Stimulated activated CD8-positive, alpha-beta memory T cell treated with anti-CD3 and anti-CD28 coated beads, Interleukin-15, amount 100 ng/mL, for 48 hours (primary cell): ENCODE measurements at places on chromosomes 16 and 17.

DNA sequence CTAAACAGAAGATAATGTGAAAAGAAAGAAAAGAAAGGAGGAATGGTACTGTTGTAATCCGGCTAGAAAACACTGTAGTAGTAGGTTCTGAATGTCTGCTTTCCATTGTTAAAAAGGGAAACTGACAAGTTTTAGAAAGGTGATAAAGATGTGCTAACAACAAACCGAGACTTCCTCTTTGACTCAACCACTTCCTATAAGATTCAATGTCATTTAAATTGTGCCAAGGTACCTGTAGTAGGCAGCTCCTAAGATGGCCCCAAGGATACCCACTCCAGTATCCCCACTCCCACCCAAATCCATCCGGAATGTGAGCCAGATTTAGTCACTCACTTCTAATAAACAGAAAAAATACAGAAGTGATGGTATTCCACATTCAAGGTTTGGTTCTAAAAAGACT lies 31.2 kb downstream of the XYLT1 start:
- DNase-seq = no peak

- peak; percentile 23 for DNase-seq
These were observed 4.8 kb downstream of the DHODH start for GRCh38 chr16:72013389-72013788.

DNA sequence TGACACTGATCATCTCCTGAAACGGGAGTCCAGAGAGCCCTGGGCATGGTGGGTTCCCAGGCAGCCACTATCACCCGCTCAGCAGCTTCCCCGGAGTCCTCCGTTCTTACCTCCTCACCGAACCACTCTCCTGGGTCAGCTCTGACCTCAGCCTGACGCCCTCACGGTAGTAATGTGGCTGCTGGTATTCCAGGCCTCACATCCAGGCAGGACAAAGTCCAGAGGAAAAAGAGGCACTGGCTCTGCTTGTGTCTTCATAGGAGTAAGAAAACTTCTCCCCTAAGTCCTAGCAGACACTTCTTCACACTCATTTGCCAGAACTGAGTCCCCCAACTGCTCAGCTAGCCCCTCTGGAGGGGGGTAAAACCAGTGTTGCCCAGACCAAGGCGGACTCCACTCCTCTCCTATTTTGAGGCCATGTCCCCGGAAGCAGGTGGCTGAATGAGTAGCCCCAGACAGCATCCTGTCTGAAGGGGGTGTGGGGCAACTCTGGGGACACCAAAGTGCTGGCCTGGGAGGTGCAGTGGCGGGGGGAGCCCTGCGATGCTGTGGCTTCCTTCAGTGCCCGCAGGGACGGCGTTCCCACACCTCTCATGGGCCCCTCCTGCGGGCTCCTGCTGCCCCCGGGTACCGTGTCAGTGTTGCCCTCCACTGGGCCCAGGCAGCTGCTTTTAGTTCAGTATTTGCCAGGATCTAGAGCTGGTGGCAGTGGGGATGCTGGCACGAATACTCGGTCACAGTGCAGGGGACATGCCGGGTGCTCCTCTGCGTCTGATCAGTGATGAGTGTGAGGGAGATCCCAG lies 5.4 kb downstream of the FSCN2 start:
- DNase-seq = no peak

DNA sequence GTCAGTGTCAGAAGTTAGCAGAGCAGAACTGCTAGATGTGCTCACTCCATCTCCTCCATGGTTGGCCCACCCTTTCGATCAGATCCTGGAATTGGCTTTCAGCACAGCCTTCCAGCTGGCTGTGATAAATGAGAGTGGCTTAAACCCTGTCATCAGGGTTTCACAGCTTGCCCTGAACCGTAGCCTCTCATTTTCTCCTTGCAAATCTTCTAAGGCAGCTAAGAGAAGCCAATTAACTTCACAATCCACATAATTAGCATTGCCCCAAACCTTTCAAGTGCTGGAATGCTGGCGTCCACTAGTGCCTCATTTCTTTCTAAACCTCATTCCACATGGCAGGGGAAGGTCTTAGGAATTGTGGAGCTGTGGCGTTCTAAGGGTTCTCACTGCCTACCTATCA lies 21.7 kb downstream of the MILR1 start:
- no peak for DNase-seq

DNA sequence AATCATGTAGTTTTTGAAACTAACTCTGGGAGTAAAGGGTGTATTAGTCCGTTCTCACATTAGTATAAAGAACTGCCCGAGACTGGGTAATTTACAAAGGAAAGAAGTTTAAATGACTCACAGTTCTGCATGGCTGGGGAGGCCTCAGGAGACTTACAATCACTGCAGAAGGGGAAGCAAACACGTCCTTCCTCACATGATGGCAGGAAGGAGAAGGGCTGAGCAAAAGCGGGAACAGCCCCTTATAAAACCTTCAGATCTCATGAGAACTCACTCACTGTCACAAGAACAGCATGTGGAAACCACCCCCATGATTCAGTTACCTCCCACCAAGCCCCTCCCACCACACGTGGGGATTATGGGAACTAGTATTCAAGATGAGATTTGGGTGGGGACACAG lies 256.5 kb upstream of the TNRC6C start:
- no peak for DNase-seq

DNA sequence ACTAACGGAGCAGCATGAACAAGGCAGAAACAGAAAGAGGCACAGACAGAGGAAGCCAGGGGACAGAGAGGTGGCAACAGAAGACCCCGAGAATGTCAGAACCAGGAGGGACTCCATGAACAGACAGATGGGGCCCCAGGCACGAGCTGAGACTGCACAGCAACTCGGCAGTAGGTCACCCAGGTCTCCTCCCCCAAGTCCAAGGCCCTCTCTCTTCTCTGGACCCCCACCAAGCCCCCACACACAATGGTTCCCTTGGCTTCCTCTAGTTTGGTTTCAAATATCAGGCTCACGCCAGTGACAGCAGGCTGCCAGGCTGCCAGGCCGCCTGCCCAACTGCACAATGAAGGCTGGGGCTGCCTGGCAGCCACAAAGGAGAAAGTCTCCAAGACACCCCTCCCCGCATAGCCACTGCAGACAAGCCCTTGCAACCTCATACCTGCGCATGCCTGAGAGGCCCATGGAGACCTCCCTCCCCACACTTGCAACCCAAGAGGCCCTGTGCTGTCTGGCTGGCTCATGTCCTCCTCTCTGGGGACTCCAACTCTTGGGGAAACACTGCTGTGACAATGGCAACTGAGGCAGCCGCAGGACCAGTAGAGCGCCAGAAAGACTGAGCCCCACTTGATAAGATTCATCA lies 54.8 kb downstream of the PIMREG start:
- no peak for DNase-seq

DNA sequence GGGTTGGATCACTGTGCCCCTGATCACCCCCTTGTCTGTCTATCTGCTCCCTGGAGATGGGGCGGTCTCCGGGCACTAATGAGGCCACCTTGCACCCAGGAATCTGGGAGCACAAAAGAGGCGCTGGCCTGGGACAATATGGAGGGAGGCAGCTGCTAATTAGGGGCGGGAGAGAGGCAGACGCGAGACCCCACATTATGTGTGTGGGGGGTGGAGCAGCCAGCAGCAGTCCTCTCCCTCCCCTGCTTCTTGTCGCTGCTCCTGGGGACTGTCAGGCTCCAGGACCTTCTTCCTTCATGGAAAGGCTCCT lies 324 bp upstream of the HCRT start:
- no peak for DNase-seq

- DNase-seq = no peak
These were observed 80.6 kb upstream of the SALL1 start for GRCh38 chr16:51231702-51232101.

DNA sequence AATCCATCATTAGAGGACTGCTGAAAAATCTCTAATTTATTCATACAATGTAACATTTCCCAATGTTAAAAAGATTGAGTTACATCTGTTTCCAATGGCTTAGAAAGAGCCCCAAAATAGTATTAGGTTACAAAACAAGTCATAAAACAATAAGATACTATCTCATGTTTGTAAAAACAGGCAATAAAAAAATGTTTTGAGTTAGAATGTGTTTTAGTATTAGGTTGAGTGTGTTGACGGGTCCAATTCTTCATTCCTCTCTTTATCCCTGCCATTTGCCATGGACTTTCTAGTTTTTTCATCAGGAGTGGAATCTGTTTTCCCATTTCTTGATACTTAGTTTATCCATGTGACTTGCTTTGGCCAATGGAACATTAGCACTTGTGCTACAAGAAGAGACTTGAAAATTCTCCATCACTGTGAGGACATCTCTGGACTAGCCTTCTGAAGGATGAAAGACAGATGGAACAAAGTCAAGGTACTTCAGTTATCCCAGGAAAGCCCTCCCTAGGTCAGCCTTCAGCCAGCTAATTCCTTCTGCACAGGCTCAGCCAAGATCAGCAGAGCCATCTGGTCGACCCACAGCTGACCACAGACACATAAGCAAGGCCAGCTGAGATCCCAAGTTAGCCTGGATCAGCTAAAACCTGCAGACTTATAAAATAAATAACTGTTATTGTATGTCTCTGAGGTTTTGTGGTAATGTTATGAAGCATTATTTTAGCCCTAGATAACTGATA lies 83.3 kb downstream of the HS3ST3A1 start:
- no peak for DNase-seq

DNA sequence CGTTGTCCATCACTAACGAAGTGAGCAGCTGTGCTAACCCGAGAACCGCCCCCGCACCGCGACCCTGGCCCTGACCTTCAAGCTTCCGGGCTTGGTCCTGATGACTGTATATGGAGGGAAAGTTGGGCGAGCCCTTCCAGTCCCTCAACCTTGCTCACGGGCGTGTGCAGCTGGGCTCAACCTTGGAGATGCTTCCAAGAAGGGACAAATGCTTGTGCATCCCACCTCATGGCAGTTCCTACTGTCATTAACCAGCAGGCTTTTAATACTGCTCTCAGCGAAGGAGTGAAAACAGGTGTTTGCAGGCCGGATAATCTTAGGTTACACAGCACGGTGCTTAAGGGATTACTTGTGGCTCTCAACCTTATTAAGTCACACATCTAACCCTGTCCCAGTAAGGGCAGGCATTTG lies 33.5 kb downstream of the SRL start:
- no peak for DNase-seq

- no peak for DNase-seq
These were observed 6.2 kb upstream of the SLC7A6 start for GRCh38 chr16:68257906-68258800.
